HuH-7.5 (cell line): ENCODE measurements at places on chromosomes 1 and 21.

DNA sequence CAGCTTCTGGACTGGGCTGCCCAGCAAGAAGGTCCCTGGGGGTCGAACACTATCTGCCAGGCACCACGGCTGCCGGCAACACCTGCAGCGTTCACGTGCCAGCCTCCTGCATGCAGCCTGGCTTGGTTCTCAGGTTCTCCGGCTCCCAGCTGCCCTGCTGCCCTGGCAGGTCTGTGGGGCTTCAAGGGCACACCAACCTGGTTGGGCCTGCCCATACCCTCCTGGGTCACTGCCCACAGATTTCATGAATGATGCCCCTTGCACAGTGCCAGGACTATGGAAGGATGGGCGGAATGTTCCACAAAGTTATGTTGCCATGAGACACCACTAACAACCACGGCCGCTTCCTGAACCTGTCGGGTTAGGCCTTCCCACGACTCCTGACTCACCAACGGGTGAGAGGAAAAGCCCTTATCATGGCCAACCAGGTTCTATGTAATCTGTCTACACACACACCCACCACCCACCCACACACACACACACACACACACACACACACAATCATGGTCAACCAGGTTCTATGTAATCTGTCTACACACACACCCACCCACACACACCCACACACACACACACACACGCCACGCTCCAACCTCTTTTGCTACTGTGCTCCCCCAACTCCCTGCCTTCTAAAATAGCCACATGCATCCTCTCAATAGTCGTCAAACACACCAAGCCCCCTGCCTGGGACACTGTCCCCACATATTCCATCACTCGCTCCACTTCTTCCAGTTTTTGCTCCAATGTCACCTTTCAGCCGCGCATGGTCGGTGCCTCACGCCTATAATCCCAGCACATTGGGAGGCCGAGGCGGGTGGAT, 32.2 kb downstream of the HSPG2 start:
- DNase-seq: no peak

DNA sequence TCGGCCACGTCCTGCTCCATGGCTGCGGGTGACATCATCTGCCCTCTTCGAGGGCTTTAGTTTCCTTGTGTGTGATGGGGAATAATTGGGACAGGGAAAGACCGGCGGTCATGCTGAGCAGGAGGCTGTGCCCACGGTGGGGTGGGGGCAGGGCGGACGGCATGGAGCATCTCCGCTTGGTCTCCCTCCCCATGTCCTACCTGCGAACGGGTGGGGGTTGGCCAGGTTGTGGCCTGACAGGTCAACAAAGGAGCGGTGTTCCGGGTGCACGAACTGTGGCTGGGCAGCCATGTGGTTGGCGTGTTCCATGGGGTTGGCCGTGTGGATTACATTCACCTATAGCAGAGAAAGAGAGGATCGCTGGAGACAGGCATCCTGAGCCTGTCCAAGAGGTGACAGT, 80.0 kb downstream of the PIK3CD start:
- DNase-seq: no peak

GRCh38 chr1:198929961-198930599, 291.2 kb downstream of the PTPRC start:
- no peak for DNase-seq

- no peak for DNase-seq
Measured at GRCh38 chr21:44366586-44367211, 13.3 kb downstream of the TRPM2 start.

DNA sequence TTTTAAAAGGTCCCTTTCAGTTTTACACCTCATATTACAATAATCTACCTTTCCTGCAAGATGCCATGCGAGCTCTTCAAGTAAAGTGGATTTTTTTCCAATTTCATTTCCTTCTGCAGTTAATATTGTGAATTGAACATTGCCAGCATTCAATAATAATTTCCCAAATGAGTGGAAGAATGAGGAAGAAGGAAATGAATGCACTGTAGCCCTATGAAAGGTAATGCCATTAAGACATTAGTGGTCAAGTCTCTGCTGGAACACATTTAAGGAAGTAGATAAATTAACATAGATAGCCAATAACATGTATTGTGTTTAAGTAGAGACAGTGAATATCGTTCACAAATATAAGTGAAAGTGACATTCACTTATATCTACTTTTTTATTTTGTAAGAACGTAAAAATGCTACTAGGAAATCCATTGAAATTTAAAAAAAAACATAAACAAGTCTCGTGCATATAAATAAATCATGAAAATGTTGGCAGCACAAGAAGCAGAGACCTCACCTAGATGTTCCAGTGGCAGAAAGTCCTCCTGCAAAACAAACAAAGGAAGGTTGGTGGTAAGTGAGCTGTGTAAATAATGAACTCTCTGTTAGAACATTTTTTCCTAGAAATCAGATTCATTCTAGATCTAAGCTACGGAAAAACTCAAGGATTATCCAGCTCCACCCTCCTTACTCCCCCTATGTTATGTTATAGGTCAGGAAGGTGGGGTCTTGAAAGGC, 17.7 kb downstream of the FCRL3 start:
- DNase-seq: no peak

DNA sequence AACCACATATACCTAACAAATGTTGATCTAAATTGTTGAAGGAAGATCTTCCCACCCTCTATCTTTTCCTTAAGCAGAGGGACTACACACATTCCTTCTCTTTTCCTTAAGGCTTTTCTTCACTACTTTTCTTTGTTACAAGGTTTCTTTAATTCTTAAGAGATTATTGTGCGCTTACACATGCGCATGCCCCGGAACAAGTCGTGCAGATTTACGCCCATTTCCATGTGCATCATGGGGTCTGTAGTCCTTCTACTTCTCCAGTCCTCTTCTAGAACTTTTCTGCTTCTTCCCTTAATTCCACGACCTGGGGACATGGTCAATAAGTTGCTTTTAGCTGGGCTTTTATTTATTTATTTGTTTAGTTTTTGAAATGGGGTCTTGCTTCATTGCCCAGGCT, 1.7 kb upstream of the CHRNB2 start:
- no peak for DNase-seq

DNA sequence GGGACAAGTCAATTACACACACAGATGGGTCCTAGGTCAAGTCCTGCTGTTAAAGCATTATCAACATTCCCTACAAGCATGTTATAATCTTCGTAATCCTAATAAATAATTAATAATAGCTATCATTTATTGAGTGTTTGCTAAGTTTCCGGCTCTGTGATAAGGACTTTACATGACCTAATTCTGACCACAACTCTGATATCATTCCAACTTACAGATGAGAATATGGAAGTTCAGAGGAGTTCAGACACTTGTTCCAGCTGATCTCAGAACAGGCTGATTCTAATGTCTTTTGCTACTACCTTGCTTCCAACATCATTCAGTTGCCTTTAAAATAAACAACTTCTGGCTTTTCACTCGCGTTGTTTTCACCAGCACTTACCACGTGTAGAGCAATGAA, 770.1 kb upstream of the CXADR start:
- no peak for DNase-seq

DNA sequence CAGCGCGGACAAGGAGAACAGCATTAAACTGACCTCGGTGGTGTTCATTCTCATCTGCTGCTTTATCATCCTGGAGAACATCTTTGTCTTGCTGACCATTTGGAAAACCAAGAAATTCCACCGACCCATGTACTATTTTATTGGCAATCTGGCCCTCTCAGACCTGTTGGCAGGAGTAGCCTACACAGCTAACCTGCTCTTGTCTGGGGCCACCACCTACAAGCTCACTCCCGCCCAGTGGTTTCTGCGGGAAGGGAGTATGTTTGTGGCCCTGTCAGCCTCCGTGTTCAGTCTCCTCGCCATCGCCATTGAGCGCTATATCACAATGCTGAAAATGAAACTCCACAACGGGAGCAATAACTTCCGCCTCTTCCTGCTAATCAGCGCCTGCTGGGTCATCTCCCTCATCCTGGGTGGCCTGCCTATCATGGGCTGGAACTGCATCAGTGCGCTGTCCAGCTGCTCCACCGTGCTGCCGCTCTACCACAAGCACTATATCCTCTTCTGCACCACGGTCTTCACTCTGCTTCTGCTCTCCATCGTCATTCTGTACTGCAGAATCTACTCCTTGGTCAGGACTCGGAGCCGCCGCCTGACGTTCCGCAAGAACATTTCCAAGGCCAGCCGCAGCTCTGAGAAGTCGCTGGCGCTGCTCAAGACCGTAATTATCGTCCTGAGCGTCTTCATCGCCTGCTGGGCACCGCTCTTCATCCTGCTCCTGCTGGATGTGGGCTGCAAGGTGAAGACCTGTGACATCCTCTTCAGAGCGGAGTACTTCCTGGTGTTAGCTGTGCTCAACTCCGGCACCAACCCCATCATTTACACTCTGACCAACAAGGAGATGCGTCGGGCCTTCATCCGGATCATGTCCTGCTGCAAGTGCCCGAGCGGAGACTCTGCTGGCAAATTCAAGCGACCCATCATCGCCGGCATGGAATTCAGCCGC, 2.5 kb downstream of the S1PR1 start:
- no peak for DNase-seq

- no peak for DNase-seq
Measured at GRCh38 chr1:77467741-77468140, 185.9 kb downstream of the AK5 start.

GRCh38 chr1:7771823-7772299, 765 bp downstream of the VAMP3 start:
- DNase-seq: no peak

DNA sequence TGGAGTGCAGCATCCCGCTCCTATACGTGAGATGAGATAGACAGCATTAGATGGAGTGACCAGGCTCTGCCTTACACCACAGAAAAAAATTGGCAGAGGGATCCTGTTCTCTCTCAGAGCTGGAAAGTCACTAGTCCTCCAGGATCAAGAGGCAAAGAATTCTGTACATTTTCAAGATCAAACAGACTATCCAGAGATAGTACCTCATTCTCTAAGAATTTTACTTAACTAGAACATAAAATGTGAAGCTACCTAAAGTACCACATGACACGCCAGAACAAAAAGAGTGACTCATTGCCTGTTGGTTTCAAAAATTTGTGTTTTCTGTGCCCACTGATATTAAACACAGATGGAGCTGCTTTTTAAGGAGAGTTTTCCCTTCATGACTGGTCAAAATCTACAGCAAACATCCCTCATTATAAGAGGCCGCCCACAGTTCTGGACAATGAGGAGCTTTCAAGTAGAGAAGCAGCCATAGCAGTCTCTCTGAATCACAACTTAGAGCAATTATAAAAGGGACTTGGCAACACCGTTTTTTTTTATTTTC, 32.3 kb downstream of the CD160 start:
- no peak for DNase-seq

DNA sequence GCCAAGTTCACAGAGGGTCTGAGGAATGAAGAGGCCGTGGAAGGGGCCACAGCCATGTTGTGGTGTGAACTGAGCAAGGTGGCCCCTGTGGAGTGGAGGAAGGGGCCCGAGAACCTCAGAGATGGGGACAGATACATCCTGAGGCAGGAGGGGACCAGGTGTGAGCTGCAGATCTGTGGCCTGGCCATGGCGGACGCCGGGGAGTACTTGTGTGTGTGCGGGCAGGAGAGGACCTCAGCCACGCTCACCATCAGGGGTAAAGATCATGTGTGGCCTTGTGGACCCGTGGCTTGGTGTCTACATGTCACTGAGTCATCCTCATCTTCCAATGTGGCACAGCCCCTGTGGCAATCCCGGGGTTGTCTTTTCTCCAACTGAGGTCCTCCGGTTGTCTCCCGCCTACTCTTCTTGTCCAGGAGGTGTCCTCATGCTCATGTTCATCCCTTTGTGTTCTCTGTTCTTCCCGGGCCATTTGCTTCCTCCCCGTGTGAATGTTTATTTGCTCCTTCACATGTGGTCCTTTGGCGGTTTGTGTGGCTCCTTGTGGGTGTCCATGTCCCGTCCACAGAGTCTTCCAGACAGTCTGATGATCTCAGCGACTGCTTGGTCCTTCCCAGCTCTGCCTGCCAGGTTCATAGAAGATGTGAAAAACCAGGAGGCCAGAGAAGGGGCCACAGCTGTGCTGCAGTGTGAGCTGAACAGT, 84.2 kb downstream of the OBSCN start:
- DNase-seq: no peak

DNA sequence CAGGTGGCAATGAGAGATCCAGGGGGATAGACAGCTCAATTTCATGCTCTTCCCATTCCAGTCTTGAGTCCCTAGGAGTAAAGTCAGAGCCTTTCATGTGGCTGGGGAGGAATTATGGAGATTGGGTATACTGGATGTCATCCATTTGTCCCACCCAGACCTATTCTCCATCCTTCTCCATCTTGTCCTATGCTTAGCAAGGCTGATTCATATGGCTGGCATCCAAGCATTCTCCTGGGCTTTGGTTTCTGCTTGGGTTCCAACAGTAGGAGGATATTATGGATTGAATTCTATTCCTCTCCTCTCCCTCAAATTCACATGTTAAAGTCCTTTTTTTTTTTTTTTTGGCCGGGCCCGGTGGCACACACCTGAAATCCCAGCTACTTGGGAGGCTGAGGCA, 3.8 kb upstream of the CDC20 start:
- no peak for DNase-seq

GRCh38 chr1:198734323-198735008, 95.6 kb downstream of the PTPRC start:
- DNase-seq: no peak

GRCh38 chr1:207397525-207397926, 56.6 kb upstream of the CR2 start:
- no peak for DNase-seq

DNA sequence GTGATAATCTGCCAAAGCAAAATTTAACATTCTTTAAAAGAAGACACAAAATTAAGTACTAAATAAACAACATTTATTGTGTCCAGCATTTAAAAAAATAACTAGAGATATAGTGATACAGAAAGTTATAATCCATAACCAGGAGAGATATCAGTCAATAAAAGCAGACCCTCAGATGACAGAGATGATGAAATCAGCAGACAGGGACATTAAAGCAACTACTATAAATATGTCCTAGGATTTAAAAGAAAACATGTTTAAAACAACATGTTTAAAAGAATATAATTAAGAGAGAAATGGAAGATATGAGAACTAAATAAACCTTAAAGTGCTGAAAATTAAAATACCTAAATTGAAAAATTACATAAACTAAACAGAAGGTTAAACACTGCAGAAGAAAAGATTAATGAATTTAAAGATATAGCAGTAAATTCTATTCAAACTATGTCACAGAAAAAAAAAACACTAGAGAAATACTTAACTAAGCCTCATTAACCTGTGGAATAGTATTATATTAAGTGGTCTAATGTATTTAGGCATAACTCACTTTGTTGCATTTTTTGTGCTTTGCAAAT, 261.2 kb upstream of the NR5A2 start:
- no peak for DNase-seq

- no peak for DNase-seq
Measured at GRCh38 chr1:71184410-71184809, 103.6 kb upstream of the ZRANB2 start.

DNA sequence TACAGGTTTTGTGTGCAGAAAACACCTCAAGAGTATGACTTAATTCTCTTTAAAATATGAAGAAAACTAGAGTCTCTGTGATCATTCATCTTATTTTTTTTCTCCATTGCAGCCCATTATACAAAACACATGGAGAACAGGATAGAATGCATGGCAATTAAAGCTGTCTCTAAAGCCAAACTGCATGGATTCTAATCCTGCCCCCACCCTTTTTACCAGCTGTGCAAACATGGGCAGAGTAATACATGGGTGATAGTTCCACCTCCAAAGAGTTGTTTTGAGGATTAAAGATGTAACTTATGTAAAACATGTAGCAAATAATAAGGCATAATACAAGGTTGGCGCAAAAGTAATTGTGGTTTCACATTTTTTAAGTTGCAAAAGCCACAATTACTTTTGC, 114.4 kb downstream of the CLEC20A start:
- no peak for DNase-seq

- DNase-seq: no peak
Measured at GRCh38 chr1:217313096-217313495, 317.8 kb downstream of the GPATCH2 start.

GRCh38 chr1:186286615-186287315, 88.3 kb downstream of the TPR start:
- no peak for DNase-seq
